ENCODE measurements at places on chromosomes 11 and 22.

DNA sequence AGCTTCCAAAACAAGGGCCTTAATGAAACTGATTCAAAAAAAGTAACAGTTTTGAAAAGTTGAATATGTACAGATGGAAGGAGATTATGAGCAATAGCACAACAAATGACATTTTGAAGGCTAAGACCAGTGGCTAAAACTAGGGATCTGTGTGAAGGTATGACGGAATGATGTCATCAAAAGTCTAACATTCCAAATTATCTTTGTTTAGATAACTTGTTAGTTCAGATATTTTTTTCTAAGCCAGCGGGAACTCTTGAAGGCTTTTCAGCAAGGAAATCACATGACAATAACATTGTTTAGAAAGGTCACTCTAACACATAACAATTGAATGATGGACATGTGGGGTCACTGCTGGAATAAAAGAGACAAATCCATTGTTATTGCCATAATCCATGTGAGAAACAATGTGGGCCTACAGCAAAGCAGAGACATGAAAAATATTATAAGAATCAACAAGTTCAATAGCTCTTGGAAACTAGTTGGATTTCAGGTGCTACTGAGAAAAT lies 260.5 kb downstream of the CASP12 start:
- H3K4me3 ChIP-seq: no peak overlapping the region
- no peak for DNase-seq
- H3K27ac ChIP-seq: no peak overlapping the region
- H3K36me3 ChIP-seq: no peaks in the 10 kb centered on the region

GRCh38 chr22:22086501-22087158 lies 104.0 kb upstream of the TOP3B start:
- H3K4me3 ChIP-seq: no peak overlapping the region
- H3K36me3 ChIP-seq: no peaks in the 10 kb centered on the region
- DNase-seq: peak; percentile 32
- peaks cover 12% of the 10 kb centered on the region for H3K27me3 ChIP-seq

- no peak overlapping the region for H3K4me3 ChIP-seq
- H3K27me3 ChIP-seq: no peaks in the 10 kb centered on the region
- H3K4me1 ChIP-seq: peaks cover 5% of the 10 kb centered on the region
- no peak overlapping the region for H3K27ac ChIP-seq
- no peaks in the 10 kb centered on the region for H3K36me3 ChIP-seq
Measured at GRCh38 chr11:93655047-93655446, 6.4 kb upstream of the CEP295 start.

DNA sequence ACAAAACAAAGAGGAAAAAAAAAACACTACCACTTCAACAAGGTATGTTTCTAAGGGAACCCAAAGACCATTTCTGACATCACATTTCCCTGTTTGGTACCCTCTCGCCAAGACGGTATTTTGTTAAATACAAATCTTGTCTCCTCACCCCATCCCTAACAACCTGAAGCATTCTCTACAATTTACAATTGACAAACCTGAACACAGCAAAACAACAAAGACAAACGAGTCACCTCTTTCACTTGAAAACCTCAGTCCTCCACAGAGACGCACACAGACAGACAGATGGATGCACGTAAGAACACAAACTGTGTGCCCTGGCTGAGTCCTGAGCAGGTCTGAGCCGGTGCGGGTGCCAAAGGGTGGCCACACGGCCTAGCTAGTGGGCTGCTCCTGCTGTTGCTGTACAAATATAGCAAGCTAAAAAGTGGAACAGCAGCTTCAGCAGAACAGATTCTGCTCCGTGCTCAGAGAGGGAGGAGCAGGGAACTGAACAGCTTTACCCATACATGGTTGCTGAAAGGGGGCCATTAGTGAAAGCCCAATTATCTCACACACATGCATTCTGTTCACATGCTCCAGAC lies 28.5 kb downstream of the CELF1 start:
- peaks cover 8% of the 10 kb centered on the region for H3K36me3 ChIP-seq
- no peak overlapping the region for H3K4me3 ChIP-seq
- no peak for DNase-seq
- peaks cover 61% of the 10 kb centered on the region for H3K4me1 ChIP-seq

- peaks cover 4% of the 10 kb centered on the region for H3K36me3 ChIP-seq
- H3K4me1 ChIP-seq: peaks cover 89% of the 10 kb centered on the region
- H3K4me3 ChIP-seq: peak overlapping the region; percentile 71
- DNase-seq: peak; percentile 67
- peak overlapping the region; percentile 82 for H3K27ac ChIP-seq
- no peaks in the 10 kb centered on the region for H3K27me3 ChIP-seq
Measured at GRCh38 chr22:17777005-17777716, 2.9 kb upstream of the BID start.

DNA sequence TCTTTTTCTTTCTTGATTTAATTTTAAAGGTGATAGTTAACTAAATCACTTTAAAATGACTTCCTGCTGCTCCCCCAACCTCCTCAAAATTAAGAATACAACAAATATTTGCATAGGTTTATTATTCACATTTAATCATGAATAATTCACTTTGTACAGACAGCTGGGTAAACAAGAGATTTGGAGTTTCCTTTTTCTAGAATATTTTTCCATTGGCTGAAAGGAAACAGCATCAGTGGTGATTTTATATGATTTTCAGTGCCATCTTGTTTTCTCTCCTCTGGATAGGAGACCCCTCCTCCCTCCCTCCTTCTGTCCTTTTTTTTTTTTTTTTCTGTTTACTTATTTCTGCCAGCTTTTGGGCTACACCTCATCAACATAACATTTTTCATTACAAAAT lies 60.5 kb downstream of the LIF start:
- no peaks in the 10 kb centered on the region for H3K36me3 ChIP-seq
- H3K27ac ChIP-seq: no peak overlapping the region
- peaks cover 26% of the 10 kb centered on the region for H3K4me1 ChIP-seq
- H3K27me3 ChIP-seq: no peaks in the 10 kb centered on the region
- no peak for DNase-seq

DNA sequence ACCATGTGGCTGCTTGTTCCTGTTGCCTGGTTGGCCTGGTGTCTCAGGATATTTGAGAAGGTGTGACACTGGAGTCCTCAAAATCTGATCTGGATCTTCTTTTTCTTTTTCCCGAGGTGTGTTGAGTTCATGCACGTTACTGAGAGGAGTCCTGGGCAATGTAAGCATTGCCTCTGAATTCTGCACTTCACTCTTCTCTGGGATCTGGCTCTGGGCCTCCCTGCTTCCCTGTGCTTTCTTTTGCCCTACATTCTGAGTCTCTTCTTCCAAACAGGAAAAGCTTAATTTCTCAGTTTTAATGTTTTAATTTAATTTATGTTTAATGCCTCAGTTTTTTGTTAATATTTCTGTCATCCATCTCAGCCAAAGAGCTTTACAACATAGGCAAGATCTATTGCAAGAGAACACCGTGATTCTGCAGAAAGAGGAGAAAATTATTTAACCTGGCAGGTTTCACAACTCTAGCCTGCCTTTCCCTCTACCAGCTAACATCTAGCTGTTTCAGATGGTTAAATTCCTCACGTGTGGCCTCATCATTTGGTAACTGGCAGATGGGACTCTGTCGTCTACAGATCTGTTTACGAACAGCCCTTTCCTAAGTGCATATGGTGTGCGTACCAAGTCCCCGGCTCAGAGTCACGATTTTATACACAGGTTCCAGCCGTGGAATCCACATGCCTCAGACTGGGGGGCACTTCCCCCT lies 24.7 kb downstream of the LDLRAD3 start:
- H3K4me1 ChIP-seq: no peaks in the 10 kb centered on the region
- no peaks in the 10 kb centered on the region for H3K36me3 ChIP-seq
- no peak overlapping the region for H3K27ac ChIP-seq
- DNase-seq: no peak

- peak overlapping the region; percentile 99 for H3K27ac ChIP-seq
- no peaks in the 10 kb centered on the region for H3K27me3 ChIP-seq
- DNase-seq: peak; percentile 44
- H3K36me3 ChIP-seq: peaks cover 21% of the 10 kb centered on the region
- peaks cover 61% of the 10 kb centered on the region for H3K4me1 ChIP-seq
- H3K4me3 ChIP-seq: peak overlapping the region; percentile 86
Measured at GRCh38 chr11:65423516-65424204, 1.1 kb downstream of the NEAT1 start.

DNA sequence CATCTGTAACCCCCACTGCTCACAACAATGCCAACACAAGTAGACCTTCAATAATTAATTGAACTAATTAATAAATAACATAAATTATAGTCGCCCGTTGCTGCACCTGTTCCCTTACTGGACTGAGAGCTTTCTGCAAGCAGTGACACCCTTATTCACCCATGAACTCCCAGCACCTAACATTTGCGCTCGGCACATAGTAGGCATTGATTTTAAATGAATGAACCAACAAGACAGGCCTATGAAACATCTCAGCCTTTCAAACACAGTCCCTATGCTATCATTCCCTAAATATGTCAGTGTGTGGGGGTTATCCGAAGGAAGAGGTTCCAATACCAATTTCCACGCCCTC lies 1.1 kb downstream of the THAP12 start:
- no peak overlapping the region for H3K27ac ChIP-seq
- no peak for DNase-seq
- no peaks in the 10 kb centered on the region for H3K27me3 ChIP-seq
- H3K4me1 ChIP-seq: peaks cover 50% of the 10 kb centered on the region
- H3K4me3 ChIP-seq: peak overlapping the region; percentile 78

- peaks cover 87% of the 10 kb centered on the region for H3K36me3 ChIP-seq
- no peaks in the 10 kb centered on the region for H3K27me3 ChIP-seq
- peak overlapping the region; percentile 43 for H3K4me3 ChIP-seq
- H3K27ac ChIP-seq: peak overlapping the region; percentile 97
- peaks cover 100% of the 10 kb centered on the region for H3K4me1 ChIP-seq
Measured at GRCh38 chr11:67278135-67278938, 10.8 kb upstream of the ANKRD13D start.

DNA sequence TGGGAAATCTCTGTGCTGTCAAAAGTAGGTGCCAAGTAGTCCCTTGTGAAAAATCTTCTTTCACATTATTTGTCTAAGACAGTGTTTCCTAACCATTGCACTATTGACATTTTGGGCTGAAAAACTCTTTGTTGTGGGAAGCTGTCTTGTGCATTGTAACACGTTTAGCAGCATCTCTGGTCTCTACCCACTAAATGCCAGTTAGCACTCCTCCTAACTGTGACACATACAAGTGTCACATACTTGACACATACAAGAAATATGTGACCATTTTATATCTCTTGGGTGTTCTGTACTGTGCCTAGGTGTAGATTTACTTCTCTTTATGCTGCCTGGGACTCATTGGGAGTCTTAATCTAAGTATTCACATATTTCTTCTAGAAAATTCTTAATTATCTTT lies 57.8 kb downstream of the NXPE1 start:
- no peaks in the 10 kb centered on the region for H3K27me3 ChIP-seq
- DNase-seq: no peak
- H3K4me1 ChIP-seq: no peaks in the 10 kb centered on the region
- no peak overlapping the region for H3K4me3 ChIP-seq

DNA sequence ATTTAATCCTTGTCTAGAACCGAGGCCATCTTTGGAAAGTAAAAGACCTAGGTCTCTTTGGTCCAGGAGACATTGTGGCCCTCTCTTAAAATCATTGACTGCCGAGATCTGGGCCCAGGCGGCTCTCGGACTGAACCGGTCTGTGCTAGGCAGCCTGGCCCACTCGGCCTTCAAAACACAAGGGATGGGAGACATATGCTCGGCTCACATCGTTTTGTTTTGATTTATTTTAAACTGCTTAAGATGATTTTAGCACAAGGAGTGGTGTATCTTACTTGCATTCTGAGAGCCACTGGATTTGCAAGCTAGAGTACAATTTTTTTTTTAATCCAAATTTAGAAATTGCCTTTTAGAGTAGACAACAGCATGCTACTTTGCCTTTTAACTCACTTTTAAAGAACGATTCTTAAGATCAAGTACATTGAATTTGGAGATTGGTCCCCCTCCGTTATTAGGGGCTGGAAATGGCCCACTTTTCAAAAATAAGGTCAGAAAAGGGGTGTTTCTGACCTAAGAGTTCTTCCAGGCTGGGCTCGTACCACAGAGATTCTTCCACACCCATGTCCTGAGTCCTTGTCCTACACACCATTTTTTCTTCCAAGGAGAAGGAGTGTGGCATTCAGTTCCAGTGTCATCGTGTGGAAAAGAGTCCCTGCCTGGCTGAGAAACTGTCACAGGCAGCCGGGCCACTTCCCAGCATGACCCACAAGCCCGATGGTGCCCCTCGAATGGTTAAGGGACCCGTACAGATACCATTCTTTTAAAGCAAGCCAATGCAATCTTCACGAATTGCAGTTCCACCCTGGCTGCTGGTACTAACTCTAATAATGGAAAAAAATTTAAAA lies 80.5 kb upstream of the WNT7B start:
- no peak for DNase-seq
- H3K36me3 ChIP-seq: peaks cover 3% of the 10 kb centered on the region
- no peak overlapping the region for H3K4me3 ChIP-seq
- H3K27ac ChIP-seq: peak overlapping the region; percentile 24

GRCh38 chr11:69234740-69235710 lies 58.9 kb upstream of the MYEOV start:
- H3K4me1 ChIP-seq: no peaks in the 10 kb centered on the region
- H3K27ac ChIP-seq: no peak overlapping the region
- no peak overlapping the region for H3K4me3 ChIP-seq
- H3K36me3 ChIP-seq: no peaks in the 10 kb centered on the region

GRCh38 chr11:110128161-110128560 lies 35.0 kb downstream of the ZC3H12C start:
- no peak overlapping the region for H3K27ac ChIP-seq
- no peak for DNase-seq
- H3K27me3 ChIP-seq: no peaks in the 10 kb centered on the region
- no peaks in the 10 kb centered on the region for H3K4me1 ChIP-seq
- no peaks in the 10 kb centered on the region for H3K36me3 ChIP-seq
- no peak overlapping the region for H3K4me3 ChIP-seq

DNA sequence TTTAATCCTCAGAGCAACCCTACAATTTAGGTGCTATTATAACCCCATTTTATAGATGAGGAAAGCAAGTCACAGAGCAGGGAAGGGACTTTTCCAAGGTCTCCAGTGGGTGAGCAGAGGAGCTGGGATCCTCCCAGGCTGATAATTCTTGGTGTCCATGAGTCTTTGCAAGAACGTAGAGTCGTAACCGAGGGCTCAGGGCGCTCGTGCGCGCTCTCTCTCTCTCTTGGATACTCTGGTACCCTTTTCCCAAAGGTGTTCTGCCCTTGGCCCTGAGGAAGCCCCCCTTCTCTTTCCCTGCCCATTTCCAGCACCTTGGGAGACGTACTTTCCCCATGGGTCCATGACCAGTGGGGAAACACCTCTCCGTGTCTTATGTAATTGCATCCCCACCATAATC lies 5.2 kb upstream of the ZP1 start:
- H3K4me3 ChIP-seq: no peak overlapping the region
- H3K36me3 ChIP-seq: no peaks in the 10 kb centered on the region
- DNase-seq: no peak
- no peaks in the 10 kb centered on the region for H3K27me3 ChIP-seq
- H3K27ac ChIP-seq: no peak overlapping the region

- no peaks in the 10 kb centered on the region for H3K36me3 ChIP-seq
- peaks cover 48% of the 10 kb centered on the region for H3K4me1 ChIP-seq
- no peak for DNase-seq
- no peak overlapping the region for H3K27ac ChIP-seq
Measured at GRCh38 chr11:16610213-16610737, 128.2 kb upstream of the C11orf58 start.

Measured in CD4-positive, alpha-beta T cell (primary cell).